D341Med (cell line): ENCODE measurements at places on chromosomes 3 and 15.

- DNase-seq: no peak
Observed at GRCh38 chr3:20608054-20608738, 422.2 kb upstream of the SGO1 start.

- no peak for DNase-seq
Observed at GRCh38 chr3:177778633-177779032, 581.4 kb upstream of the TBL1XR1 start.

GRCh38 chr3:112611752-112612515, 29.0 kb downstream of the CCDC80 start:
- DNase-seq: no peak

DNA sequence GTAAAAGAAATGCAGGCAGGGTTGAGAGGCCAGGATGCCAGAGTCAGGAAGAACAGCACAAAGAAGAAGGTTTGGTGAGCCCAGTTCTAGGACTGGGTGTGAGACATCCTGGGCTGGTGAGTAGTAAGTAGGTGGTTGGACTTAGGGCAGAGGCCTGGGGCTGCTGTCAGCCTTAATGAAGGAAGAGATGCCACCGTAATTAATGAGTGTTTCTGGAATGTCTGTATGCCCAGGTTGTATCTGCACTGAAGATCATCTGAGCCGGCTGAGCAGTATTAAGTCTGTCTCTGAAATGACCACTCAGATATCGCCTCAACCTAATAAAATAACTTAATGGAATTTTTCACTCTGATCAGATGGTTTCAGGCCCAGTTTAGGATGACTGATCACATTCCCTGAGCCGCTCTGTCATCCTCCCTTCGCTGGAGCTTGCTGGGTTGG, 532.9 kb upstream of the IL12A start:
- DNase-seq: no peak

DNA sequence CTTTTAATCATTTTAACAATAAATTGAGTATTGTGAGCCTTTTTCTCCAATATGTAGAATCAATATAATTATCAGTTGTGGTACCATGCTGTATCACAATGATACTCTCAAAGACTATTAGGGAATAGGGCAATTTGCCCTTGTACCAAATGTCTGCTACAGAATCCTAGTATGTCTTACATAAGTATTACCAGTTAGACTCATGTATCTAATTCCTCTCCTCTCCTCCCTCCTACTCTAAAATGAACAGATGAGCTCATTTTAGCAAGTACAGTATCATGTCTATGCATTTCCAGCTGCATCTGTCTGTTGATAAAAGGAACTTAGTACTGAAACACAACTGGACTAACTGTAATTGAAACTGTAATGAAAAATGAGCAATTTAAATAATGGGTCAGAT, 124.3 kb upstream of the ATP11B start:
- no peak for DNase-seq

DNA sequence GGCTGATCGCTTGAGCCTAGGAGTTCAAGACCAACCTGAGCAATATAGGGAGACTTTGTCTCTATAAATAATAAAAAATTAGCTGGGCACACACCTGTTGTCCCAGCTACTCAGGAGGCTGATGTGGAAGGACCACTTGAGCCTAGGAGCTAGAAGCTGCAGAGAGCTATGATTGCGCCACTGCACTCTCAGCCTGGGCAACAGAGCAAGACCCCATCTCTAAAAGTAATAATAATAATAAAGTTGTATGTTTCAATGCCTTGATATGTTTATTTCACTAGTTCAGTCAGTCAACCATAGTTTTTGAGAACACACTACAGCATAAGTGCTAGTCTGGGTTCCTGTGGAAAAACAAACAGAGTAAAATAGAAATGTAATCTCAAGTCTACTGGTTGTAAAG, 36.5 kb downstream of the IGF2BP2 start:
- no peak for DNase-seq

GRCh38 chr3:76912841-76913383, 127.0 kb upstream of the ROBO2 start:
- DNase-seq: no peak

- DNase-seq: no peak
Observed at GRCh38 chr3:123089611-123090331, 22.9 kb downstream of the PDIA5 start.

- no peak for DNase-seq
Observed at GRCh38 chr3:42688487-42689420, 3.4 kb downstream of the KLHL40 start.

- peak; percentile 94 for DNase-seq
Observed at GRCh38 chr3:53044711-53045517, 959 bp downstream of the SFMBT1 start.

- DNase-seq: no peak
Observed at GRCh38 chr15:35208353-35208752, 123.3 kb upstream of the NANOGP8 start.

- no peak for DNase-seq
Observed at GRCh38 chr15:48678851-48679250, 33.3 kb upstream of the FBN1 start.

GRCh38 chr3:31132132-31132769, 237.8 kb upstream of the GADL1 start:
- DNase-seq: peak; percentile 46

DNA sequence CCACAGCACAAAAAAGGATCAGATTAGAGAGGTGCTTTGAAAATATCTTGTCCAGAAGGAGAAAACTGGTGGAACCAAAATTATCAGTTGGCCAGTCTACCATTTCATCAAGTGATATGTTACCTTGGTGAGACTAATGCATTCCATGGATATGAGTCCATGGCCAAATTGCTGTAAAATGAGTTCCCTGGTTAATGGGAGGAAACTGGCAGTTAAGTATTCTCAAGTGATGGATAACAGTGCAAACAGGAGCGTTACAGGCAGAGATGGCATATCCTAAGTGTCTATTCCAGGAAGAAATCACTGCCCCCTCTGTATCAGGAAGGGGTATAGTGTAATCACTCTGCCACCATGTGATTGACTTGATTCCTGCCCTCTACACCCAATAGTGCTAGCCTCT, 34.0 kb downstream of the MYRIP start:
- no peak for DNase-seq

GRCh38 chr15:87567406-87568030, 689.0 kb downstream of the NTRK3 start:
- no peak for DNase-seq

GRCh38 chr3:3082234-3082924, 27.8 kb downstream of the IL5RA start:
- no peak for DNase-seq

- DNase-seq: no peak
Observed at GRCh38 chr3:87120881-87121280, 106.2 kb upstream of the CHMP2B start.

GRCh38 chr3:193848547-193848946, 255.5 kb downstream of the OPA1 start:
- DNase-seq: no peak

- no peak for DNase-seq
Observed at GRCh38 chr3:12415014-12415680, 69.1 kb upstream of the TSEN2 start.

DNA sequence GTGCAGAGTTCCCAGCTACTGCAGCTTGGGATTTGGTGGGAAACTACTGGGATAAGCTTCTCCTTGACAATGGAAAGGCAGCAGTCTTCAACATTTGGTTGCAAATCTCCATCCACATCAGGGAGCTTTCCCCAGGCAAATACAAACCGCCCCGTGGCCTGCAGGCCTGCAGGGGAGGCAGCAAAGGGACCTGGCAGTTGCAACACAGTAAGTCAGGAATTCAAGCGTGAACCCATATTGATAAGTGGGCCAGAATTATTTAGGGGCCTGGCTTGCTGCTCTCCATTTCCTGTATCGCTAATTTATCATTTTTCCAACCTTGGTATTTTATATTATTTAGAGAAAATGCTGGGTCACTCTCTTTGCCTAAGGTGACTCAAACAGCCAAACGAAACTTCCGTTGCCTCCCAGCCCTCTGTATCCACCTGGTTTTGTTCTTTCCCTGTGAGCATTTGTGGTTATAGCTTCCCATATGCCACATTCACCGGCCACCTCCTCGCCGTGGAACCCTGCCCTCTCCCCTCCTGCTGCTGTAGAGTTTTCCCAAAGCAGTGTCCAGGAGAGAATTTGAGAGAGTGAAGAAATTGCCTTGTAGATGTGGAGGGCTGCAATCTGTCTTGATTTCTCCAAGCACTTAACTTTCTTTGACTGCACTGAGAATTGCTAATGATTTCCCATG, 34.8 kb downstream of the B3GALNT1 start:
- DNase-seq: no peak

- DNase-seq: no peak
Observed at GRCh38 chr3:85603378-85603777, 644.6 kb downstream of the CADM2 start.

GRCh38 chr3:171358181-171358880, 101.9 kb downstream of the TNIK start:
- DNase-seq: no peak

DNA sequence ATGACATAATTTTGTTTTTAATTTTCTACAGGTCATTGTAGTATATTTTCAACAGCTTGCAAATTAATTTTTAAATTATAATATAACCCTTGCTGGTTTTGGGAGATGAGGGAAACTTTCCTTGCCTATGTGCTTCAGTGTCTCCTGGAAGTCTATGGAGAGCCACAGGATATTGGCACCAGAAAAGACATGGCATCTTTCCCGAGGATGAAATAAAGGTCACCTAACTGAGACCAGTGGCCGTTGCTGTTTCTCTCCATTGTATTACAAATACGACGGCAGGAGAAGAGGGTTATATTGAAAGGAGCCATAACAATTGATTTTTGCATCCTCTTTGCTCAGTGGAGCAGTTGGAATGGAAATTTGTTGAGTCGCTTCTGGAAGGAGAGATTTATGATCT, 19.9 kb upstream of the AQP9 start:
- no peak for DNase-seq

GRCh38 chr3:176935194-176935888, 261.9 kb downstream of the TBL1XR1 start:
- DNase-seq: no peak

GRCh38 chr3:19934098-19934566, at the start of gene EFHB:
EFHB (minus strand) TSS chr3:19934217; CDS start chr3:19934018, 199 bp downstream.
- peak; percentile 33 for DNase-seq

DNA sequence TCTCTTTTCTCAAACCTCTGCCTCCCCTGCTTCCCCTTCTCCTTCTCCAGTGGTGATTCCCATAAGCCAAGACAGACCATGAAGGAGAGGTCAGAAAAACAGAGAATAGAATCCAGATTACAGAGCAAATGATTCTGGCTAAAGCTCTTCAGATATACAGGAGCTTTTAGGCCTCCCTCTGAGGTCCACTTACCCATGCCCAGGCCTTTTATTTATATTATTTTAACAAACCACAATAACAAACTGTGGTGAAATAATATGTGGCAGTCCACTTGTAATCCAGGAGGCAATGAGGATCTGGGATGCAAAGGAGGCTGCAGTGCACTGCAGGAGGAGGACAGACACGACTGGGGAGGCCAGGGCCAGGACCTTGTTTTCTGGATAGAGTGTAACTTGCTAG, 104.1 kb downstream of the STAC start:
- DNase-seq: no peak

GRCh38 chr3:29696311-29696710, 415.4 kb downstream of the RBMS3 start:
- DNase-seq: no peak

GRCh38 chr3:140493271-140493670, 184.6 kb upstream of the TRIM42 start:
- DNase-seq: no peak

DNA sequence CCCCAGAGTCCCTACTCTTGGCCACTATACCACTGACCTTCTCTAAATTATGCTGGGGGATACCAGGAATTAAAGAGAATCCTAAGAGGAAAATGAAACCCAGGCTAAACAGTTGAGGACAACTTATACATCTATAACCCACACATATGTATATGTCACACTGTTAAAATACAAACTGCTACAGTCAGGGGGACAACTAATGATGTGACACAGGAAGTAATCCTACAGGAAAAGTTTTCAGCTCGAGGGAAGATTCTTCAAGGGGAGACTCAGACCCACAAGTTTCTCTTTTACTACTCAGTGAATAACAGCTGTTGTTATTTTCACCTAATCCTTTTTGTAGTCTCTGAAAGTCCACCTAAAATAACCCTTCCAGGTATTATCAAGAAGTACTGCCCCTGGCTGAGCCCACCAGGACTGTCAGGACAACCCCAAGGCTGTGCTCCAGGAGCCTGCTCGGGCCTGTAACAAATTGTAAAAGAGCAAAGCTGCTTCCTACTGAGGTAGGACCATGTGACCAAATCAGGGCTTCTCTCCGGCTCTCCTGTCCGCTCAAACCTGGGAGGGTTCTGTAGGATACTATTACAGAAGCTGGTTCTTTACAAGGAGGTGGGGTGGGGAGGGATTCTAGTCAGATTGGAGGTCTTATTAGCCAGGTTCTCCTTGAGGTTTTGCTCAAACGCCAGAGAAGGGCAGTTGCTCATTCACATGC, 91.6 kb downstream of the SRGAP3 start:
- DNase-seq: no peak

GRCh38 chr3:157650172-157650571, 147.0 kb upstream of the VEPH1 start:
- no peak for DNase-seq

- DNase-seq: no peak
Observed at GRCh38 chr3:52036222-52036694, 20.1 kb downstream of the DUSP7 start.

DNA sequence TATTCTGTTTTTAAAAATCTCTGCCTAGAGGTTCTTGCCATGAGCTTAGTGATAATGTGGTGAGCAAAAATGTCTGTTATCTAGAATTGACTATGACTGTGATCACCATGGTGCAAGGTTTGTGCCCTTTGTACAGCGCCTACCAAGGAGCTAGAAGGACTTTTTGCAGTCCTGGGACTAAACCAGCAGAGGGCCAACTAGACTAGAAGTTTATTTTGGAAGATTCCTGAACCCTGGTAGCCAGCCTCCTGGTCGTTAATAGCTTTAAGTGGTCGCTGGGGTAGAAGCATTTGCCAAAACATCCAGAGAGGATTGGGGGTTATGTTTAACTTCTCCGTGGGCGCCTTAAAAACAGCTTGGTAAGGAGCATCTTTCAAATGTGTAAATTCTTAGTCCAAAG, 7.8 kb downstream of the SCG5 start:
- DNase-seq: no peak

- DNase-seq: no peak
Observed at GRCh38 chr3:130488288-130488687, 28.7 kb upstream of the COL6A6 start.

GRCh38 chr15:68278595-68279405, 1.3 kb downstream of the FEM1B start:
- DNase-seq: peak; percentile 48

GRCh38 chr15:89656116-89656815, 999 bp upstream of the KIF7 start:
- DNase-seq: no peak

- peak; percentile 78 for DNase-seq
Observed at GRCh38 chr15:100918690-100919480, at the start of gene LRRK1. LRRK1 (plus strand) TSS chr15:100919357; CDS start chr15:100924633, 5,276 bp downstream.

- DNase-seq: no peak
Observed at GRCh38 chr3:108565506-108565905, 23.7 kb downstream of the CIP2A start.
